Vagina (tissue), 2 donors: ENCODE measurements at places on chromosomes 5 and 9. TPM values are rescaled to one million over a fixed set of nuclear protein-coding genes. Genes with fewer than 3 reads are reported as not detected.

DNA sequence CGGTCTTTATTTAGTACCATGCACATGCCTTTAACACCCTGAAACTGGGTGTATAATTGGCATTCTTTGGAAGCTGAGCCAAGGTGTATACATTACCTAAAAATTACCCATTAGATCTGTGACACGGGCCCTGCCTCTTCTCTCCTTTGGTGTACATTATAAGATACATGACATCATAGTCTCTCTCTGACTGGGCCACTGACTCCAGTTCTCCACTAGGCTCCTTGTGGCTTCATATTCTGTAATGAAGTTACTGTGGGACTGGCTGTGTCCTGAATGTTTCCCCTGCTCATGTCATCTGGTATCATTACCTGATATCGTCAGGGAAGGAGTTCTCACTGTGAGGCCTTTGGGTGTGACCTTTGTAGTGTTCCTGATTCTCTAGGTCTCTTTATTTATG, 65.5 kb downstream of the NREP start:
- H3K36me3 ChIP-seq: no peaks in the 10 kb centered on the region
- no peaks in the 10 kb centered on the region for H3K27me3 ChIP-seq
- no peak overlapping the region for H3K4me3 ChIP-seq
- peak overlapping the region; percentile 40 for H3K27ac ChIP-seq

TBC1D2 gene
- 28.0 TPM for total RNA-seq

- no peak for DNase-seq
- no peak overlapping the region for H3K4me3 ChIP-seq
- H3K36me3 ChIP-seq: peaks cover 15% of the 10 kb centered on the region
- H3K27ac ChIP-seq: no peak overlapping the region
These were observed 157.4 kb upstream of the OTULINL start for GRCh38 chr5:14424011-14424685.

KIF4B gene
- not detected for total RNA-seq

DNA sequence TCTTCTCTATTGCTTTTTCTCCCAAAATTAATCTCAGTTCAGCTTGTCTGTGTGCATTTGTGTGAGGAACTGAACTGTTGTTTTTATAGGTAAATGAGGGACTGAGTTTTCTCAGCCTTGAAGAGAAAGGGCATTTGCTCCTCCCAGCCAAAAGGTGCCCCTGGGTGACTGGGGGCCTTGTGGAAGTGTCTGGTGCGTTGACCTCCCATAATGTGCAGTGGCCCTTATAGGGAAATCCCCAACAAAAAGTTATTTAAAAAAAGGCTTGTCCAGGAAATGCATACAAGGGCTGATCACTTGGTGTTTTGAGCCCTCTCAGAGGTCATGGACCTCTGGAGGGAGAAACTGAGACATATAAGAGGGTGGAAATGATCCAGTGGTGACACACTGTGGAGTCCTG, 239.7 kb upstream of the KLF9 start:
- no peaks in the 10 kb centered on the region for H3K36me3 ChIP-seq
- no peaks in the 10 kb centered on the region for H3K27me3 ChIP-seq
- DNase-seq: no peak
- no peak overlapping the region for H3K4me3 ChIP-seq

GRCh38 chr5:179323026-179323870, 22.0 kb downstream of the ADAMTS2 start:
- no peaks in the 10 kb centered on the region for H3K36me3 ChIP-seq
- H3K4me3 ChIP-seq: no peak overlapping the region
- H3K4me1 ChIP-seq: peaks cover 44% of the 10 kb centered on the region
- no peak for DNase-seq
- peak overlapping the region; percentile 20 for H3K27ac ChIP-seq
